ENCODE measurements at places on chromosomes 2 and 18.

DNA sequence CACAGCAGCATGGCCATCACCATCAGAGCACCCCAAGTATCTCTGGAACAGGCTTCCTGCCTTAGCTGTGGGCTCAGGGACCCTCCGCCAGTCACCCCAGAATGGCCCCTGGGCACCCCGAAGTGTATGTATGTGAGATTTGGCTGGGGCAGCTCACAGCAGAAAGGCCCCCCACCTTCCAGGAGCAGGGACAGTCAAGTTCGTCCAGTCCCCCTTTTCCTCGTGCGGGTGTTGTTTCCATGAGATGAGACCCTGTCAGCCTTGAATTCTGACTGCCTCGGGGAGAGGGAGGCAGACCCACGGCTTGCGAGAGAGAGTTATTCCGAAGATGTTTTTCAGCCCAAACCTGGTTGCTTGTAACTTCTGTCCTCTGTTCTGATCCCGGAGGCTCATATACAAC, 290.9 kb upstream of the HDAC4 start:
- no peak for DNase-seq

DNA sequence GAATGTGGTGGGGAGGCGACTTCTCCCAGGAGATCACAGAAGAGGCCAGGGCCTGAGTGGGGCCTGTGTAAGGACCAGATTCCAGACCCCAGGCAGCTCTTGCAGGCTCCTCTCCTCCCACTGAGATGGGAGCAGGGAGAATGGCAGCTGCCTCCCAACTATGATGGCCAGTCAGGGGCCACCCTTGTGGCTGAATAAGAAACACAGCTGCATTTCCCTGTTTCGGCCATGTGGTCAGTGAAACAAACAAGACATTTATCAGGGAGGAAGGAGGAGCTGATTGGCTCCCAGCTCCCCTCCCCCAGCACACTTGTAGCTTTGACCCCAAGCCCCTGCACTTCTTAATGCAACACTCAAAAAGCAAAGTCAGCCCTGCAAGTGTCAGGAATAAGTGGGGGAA, 143.5 kb downstream of the CELF4 start:
- no peak for DNase-seq

DNA sequence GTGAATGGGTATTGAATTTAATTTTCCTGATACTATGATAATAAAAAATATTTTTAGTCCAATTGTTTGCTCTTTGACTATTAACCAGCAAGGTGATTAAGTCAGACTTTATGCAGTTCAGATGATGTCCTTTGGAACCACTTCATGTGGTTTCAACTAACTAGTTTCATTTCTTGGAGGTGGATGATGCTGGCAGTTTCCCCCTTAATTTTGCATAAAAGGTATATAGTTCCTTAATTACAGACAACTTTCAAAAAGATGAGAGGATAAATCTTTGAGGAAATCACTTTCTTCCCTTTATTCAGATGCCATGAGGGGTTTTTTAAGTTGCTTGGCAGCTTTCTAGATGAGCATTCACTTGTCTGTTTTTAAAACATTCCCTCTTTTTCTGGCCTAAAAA, 223.1 kb downstream of the PHLPP1 start:
- peak; percentile 21 for DNase-seq

DNA sequence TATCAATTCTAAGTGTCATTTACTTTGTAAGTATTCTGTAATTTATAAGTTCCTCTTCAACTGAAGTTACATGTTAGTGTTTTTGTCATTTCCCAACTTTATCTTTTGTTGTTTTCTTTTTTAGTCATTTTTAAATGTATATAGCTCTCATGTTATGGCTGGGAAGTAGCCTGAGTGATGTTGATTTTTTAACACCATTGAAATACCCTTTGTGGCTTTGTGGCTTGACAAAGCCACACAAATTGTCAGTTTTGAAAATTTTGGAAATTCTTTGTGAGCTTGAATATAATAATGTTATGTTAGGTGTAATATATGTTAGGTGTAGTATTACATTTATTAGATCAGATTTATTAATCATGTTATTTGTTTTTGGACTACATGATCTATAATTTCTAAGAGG, 16.7 kb downstream of the DNAJC10 start:
- DNase-seq = no peak

DNA sequence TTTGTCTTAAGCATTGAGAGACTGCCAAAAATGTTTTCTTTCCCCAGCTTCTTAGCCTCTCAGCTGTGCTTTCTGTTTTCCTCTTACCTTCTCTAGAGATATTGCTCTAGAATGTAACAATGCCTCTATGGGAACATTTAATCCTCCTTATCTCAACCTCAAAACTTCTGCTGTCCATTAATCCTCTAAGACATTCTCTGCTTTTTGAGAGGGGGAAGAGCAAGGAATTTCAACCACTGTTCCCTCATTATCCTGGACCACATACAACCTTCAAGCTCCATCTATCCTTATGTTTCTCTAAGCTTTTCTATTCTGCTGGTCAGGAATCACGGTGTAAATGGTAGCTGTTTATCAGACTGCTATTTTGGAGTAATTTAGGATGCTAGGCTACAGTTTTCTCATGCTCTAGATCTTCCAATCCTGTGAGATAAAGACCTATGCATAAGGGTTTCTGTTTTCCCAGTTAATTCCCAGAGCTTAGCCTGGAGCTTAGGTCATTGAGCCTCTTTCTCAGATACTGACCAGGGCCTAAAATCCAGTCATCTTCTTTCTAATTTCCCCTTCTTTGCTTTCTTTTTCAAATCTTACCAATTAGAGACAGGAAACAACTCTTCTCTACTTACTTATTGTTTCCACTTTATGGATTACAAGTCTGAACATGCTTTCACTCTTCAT, 282.0 kb downstream of the CALCRL start:
- no peak for DNase-seq

GRCh38 chr2:73985308-73986084, 786 bp downstream of the TET3 start:
- DNase-seq = peak; percentile 91

DNA sequence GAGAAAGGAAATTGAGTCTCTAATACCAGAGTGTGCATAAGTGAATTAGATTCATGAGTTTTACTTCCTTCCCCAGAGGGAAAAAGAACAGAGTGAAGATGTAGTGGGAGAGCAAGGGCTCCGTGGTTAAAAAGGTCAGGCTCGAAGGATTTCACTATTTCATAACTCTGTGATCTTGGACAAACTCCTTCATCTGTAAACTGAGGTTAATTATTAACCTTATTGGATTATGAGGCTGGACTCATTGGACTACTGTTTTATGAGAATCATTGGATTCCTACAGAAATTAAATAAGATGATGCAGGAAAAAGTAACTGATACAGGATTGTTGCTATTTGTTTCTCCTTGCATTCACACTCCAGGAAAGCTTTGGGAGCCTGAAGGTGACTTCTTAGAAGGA, 45.0 kb downstream of the SRD5A2 start:
- no peak for DNase-seq

- DNase-seq = no peak
Observed at GRCh38 chr2:71685073-71685848, 231.9 kb downstream of the DYSF start.

GRCh38 chr2:127106457-127106990, 430 bp downstream of the BIN1 start:
- peak; percentile 43 for DNase-seq

DNA sequence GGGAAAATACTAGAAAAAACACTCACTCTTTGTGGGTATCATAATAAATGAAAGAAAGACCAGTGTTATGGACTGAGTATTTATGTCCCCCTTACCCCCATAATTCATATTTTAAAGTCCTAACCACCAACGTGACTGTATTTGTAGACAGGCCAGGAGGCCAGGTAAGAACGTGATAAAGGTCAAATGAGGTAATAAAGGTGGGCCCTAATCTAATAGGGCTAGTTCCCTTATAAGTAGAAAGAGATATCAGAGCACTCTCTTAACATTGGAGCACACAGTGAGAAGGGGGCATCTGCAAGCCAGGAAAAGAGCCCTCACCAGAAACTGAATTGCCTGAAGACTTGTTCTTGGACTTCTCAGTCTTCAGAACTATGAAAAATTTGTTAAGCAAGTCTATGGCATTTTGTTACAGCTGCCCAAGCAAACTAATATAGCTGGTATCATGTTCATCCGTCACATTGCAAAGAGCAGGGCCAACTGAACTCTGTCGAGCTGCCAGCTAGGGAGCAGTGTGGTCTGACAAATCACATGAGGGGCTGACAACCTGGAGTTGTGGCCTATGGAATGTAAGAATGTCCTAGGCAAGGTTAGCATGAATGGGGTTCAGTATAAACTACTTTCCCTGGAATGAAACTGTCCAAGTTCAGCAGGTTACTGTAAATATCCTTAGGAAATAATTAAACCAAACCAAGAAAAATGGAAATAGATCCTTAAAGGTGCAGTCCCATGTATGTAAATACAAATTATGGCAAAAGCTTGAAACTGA, 280.9 kb downstream of the ZNF385B start:
- no peak for DNase-seq

DNA sequence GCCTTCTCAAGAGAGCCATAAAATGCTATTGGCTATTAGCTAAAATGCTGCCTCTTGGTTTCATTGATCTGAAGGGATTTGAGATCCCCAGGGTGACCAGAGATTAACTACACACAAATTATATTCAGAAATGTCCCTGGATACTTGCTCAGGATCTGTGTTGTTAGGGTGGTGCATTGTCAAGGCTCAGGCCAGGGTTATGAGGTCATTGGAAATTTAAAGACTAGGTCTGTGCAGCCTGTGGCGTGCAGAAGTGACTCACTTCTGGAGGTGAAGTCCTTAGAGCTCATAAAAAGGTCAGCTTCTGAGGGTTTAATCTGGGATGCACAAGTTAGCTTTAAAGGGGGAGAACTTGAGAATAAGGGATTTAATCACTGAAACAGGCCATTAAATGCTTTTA, 23.5 kb downstream of the LRRTM1 start:
- no peak for DNase-seq

GRCh38 chr18:25171334-25171733, 180.6 kb downstream of the ZNF521 start:
- no peak for DNase-seq

- no peak for DNase-seq
Observed at GRCh38 chr2:200288670-200289429, 17.6 kb upstream of the SPATS2L start.

GRCh38 chr2:223815186-223815883, 22.0 kb downstream of the AP1S3 start:
- no peak for DNase-seq

GRCh38 chr2:175234650-175235049, 53.1 kb upstream of the ATP5MC3 start:
- DNase-seq = peak; percentile 57

DNA sequence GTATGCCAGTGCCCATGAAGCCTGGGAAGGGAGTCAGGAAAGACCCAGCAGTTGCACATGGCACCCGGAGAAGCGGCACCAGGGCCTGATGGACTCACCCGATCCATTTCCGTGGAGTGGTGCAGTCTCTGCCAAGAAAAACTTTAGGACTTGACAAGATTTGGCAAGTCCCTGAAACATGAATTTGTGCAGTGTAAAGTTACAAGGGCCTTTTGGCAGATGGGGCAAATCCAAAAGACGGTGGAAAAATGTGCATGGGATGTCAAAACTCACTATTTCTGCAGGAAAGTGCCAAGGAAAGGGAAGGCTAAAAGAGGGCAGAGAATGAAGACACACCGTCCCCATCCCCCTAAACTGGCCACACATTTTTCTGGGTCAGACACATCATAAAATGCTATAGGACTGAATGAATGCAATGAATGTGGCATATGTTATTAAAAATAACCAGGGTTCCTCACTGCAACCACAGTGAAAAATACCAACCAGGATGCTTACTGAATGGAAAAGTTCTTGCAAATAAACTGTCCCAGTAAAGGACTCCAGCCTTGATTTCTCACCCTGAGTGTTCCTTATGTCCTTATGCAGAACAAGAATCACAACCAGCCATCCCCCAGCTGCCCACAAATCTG, 173.5 kb upstream of the SIX2 start:
- no peak for DNase-seq

DNA sequence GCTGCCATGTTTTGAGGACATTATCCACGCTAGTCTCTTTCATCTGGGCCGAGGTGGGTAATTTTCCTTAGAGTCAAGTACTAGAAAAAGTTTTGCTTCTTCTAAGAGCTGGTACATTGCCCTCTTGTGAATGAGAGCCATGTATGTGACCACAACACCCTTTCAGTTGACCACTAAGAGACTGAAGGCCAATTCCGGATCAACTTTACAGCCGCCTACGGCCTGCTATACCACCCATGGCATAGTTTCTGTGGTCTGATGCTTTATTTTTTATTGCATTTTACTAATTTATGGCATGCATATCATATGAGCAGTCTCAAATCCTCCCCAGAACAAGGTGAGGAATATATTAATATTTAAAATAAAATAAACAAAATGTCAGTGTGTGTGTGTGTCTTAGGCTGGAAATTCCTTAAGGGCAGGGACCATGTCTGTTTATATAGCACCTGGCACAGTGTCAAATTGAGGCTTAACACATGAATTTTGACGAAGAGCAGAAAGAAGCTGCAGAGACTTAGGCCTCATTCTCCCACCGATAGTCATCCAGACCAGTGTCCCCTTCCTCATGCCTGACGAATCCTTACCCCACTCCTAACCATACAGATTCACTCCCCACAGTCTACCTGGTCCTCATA, 35.4 kb downstream of the PSD4 start:
- no peak for DNase-seq

GRCh38 chr2:239378021-239378917, 22.6 kb downstream of the HDAC4 start:
- DNase-seq = no peak

DNA sequence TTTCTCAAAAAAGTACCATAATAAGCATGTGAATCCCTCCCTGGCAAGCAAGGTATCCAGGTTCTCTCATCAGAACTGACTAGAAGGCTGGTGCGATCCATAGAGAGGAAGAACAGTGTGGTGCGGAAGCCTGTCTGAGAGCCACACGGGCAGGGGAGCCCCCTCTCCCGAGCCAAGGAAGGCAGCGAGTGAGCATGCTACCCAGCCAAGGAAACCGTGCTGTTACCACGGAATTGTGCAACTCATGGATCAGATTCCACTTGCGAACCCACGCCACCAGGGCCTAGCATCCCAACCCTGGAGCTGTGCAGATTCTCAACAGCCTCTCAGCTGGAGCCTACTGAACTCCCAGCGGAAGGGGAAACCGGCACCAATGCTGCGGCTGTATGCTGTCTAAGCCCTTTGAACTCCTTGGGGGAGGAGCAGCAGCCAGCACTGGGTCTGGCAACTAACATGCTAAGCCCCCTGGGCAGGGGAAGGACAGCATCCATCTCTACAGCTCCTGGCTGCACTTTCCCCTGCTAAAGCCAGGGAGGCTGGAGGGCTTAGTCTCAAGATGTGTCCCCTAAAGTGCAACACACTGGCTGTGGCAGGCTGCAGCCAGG, 823.1 kb downstream of the EPHA4 start:
- DNase-seq = no peak

DNA sequence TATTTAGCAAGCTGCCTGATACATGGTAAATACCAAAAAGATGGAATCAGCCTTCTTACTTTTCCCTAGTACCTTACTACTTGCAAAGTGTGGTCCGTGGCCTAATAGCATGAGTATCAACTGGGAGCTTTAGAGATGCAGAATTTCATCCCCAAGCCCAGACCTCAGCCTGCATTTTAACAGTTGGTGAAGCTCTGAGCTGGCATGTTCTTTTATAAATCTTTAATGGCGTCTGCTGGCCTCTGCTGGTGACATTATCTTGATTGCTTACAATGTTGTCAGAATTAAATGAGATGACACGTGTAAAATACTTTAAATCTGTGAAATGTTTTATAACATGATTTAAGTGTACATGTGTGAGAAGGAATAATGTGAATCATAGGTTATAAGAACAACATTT, 115.1 kb upstream of the NOSTRIN start:
- peak; percentile 29 for DNase-seq

Measured in NB4 (cell line).